Neural progenitor cell (in vitro differentiated cells): ENCODE measurements at places on chromosomes 11 and 22.

GRCh38 chr22:25404556-25404927 is 159.9 kb upstream of the GRK3 start:
- peak; percentile 45 for DNase-seq

- no peak for DNase-seq
These were observed 761.1 kb downstream of the BRD1 start for GRCh38 chr22:49066619-49067018.

GRCh38 chr11:106218106-106218505 is 140.6 kb downstream of the AASDHPPT start:
- DNase-seq: peak; percentile 60

DNA sequence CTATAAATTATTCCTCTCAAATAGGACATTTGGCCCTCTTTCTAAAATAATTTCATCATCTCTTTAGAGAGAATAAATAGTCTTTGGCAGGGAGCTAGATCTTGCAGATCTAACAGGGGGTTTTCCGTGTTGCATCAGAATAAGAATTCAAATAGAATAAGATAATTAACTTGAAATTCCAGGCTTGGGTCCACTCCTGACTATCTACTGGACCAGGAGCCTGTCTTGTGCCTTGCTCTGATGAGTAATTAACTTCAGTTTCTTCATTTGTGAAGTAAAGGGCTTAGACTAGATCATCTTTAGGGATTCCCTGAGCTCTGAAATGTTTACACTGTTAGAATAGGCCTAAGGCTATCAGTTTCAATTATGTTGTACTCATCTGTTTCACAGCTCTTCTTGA is 23.5 kb upstream of the TMEM123 start:
- DNase-seq: no peak

GRCh38 chr11:120021978-120022377 is 115.9 kb downstream of the TRIM29 start:
- no peak for DNase-seq

GRCh38 chr11:613369-613968 is 2.3 kb downstream of the IRF7 start:
- DNase-seq: peak; percentile 92

DNA sequence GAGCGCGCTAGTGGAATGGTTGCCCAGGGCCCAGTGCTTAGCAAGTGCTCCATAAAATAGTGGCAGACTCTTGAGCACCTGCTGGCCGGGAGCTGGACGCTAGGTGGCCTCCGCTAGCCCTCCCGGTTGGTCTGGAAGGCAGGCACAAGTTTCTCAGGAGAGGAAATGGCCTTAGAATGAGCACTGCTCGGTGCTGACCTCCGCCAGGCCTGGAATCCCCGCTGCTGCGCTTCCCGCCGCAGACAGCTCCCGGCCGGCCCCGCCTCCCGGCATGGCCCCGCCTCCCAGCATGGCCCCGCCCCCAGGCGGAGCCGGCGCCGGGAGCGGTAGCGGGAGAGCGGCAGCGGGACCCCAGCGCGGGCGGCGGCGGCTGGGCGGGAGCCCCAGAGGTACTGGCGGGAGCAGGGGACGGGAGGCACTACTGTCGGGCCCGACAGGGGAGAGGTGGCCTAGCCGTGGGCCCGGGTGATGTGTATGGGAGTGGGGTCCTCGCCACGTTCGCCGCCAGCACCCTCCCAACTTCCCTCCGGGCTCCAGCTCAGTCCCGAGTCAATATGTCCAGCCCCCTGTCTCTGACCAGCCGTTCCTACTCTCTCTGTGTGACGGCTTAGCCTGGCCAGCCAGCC is at the start of gene SIPA1:
Gene SIPA1, plus strand, starts transcription at position 308 of the 626 bp plus-strand sequence. CDS start 2,821 bp downstream, outside the sequence.
- peak; percentile 95 for DNase-seq

DNA sequence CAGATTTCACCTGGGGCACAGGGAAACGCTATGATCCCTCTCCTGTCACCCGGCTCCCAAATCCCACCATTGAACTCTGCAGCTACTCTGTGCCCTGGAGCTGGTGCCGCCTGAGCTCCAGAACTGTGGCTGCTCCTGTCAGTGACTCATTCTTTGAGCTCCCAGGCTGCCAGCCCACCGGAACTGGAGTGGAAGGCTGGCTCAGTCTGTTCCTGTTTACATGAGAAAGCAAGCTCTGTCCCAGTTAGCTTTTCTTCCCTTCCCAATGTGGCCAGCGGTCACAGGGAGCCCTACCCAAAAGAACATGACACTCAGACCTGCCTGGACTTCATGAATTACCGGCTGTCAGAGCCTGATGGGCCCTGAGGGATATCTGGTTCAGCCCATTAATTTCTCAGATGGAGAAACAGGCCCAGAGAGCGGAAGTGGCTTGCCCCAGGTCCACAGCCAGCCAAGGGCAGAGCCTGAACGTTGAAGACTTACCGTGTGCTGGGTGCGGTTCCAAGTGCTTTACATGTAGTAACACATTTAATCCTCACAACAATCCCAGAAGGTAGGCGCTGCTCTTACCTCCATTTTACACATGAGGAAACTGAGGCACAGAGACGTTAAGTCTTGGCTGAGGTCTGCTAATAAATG is 23.8 kb upstream of the IGSF22 start:
- no peak for DNase-seq

- no peak for DNase-seq
These were observed 43.6 kb downstream of the BRD1 start for GRCh38 chr22:49783926-49784629.

GRCh38 chr11:19466314-19466713 is 225.6 kb upstream of the E2F8 start:
- no peak for DNase-seq

DNA sequence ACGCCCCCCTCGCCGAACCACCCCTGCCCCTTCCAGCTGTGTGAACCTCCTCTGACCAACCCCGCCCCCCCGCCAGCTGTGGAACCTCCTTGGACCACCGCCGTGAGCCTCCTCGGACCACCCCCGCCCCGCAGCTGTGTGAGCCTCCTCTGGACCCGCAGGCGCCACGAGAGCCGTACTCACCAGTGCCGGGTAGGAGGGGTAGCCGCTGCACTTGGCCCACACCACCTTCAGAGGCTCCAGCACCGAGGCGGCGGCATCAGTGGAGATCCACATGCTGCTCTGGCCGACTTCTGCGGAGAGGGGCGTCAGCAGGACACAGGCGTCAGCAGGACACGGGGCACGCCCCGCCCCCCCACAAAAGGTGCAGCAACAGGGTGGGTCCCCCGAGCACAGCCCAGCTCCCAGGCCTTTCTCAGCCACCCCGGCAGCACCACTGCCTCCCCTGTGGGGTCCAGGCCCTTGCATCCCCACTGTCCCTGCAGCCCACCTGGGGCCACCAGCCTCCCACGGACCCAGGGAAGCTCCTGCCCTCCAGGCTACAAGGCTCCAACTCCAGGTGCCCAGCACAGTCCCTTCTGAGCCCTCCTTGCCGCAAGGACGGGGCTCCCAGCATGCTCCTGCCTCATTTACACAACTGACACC is 51.7 kb downstream of the BRD1 start:
- no peak for DNase-seq

GRCh38 chr22:38205261-38206128 is 3.7 kb downstream of the MAFF start:
- DNase-seq: no peak

- no peak for DNase-seq
These were observed 30.5 kb upstream of the PPP2R1B start for GRCh38 chr11:111796696-111797095.

GRCh38 chr11:34439610-34440198 is 970 bp downstream of the CAT start:
- no peak for DNase-seq

- no peak for DNase-seq
These were observed 110.2 kb downstream of the SWAP70 start for GRCh38 chr11:9774109-9774508.

DNA sequence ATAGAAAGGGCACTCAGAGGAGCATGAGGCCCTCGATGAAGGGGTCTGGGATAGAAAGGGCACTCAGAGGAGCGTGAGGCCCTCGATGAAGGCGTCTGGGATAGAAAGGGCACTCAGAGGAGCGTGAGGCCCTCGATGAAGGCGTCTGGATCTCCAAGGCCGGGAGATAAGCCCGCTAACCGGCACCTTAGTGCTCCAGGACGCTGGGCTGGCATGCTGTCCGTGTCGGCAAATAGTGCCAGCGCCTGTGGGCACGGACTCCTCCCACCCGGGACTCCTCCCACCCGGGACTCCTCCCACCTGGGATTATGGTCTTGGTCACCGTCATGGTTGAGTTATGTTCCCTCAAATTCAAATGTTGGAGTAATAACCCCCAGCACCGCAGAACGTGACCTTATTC is 725.3 kb downstream of the BRD1 start:
- DNase-seq: no peak

GRCh38 chr11:108904480-108904879 is 239.6 kb downstream of the DDX10 start:
- DNase-seq: no peak

- DNase-seq: peak; percentile 15
These were observed 2.2 kb upstream of the TRIM3 start for GRCh38 chr11:6475936-6476335.

- no peak for DNase-seq
These were observed 102.4 kb upstream of the CADM1 start for GRCh38 chr11:115606498-115607220.

- DNase-seq: no peak
These were observed 21.6 kb upstream of the SLC36A4 start for GRCh38 chr11:93219440-93219839.

DNA sequence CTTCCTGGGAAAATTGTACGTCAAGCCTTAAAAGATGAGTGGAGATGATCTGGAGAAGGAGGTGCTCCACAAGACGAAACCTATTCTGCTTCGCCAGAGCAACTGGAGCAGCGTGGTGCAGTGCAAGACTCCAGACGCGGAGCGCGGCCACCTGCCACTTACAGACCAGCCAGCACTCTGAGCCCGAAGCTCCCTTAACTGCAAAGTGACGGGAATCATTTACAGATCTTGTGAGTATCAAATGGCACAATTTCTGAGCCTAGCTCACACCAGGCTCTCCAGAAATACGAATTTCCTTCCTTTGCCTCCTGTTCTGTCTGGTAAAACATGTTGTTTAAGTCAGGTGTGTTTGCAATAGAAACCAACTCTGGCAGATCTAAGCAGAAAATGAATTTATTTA is 369.3 kb downstream of the CADM1 start:
- no peak for DNase-seq

GRCh38 chr11:75223954-75224643 is 16.5 kb upstream of the TPBGL start:
- no peak for DNase-seq

- no peak for DNase-seq
These were observed 73.7 kb downstream of the PDE2A start for GRCh38 chr11:72600557-72600956.

DNA sequence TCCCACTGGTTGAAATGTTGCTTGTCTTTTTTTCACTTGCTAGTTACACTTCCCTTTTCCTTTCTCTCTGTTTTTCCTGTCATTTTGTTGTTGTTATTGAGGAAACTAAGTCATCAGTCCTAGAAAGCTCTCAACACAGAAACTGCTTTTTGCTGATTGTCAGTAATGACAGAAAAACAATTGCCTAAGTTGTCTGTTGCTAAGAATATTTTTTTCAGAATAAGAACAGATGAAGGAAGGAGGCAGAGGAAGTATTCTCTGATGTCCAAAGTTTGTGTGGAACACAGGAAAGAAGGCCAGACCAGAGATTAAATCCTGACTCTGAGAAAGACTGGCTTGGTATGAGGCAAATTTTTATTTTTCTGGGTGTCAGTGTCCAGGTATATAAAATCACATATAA is 163.3 kb downstream of the CASP12 start:
- no peak for DNase-seq

GRCh38 chr22:35349368-35349703 is 31.6 kb upstream of the HMOX1 start:
- no peak for DNase-seq

GRCh38 chr11:45593992-45594391 is 71.4 kb downstream of the CHST1 start:
- no peak for DNase-seq

DNA sequence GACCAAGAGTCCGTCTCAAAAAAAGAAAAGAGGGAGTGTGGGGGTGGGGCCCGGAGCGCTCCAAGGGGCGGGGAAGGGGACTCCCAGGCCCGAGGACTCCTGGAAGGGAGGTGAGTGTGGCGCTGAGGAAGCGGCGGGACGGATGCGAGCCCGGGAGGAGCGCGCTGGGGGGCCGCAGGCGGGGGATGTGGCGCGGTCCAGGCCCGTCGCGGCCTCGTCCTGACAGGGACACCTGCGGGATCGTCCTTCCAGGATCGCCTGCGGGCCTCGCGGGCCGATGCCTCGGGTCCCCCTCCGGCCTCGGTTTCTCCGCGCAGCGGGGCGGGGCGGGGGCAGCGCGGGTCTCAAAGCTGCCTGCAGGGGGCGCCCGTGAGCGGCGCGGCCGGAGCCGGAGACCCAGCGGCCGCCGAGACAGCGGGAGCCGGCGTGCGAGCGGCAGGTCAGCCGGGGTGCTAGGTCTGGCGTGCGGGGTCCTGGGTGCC is 3.8 kb upstream of the ADORA2A start:
- DNase-seq: peak; percentile 81

GRCh38 chr11:35874751-35875450 is 69.0 kb upstream of the LDLRAD3 start:
- DNase-seq: no peak

GRCh38 chr11:3041699-3042441 is 15.4 kb downstream of the CARS1 start:
- DNase-seq: no peak

DNA sequence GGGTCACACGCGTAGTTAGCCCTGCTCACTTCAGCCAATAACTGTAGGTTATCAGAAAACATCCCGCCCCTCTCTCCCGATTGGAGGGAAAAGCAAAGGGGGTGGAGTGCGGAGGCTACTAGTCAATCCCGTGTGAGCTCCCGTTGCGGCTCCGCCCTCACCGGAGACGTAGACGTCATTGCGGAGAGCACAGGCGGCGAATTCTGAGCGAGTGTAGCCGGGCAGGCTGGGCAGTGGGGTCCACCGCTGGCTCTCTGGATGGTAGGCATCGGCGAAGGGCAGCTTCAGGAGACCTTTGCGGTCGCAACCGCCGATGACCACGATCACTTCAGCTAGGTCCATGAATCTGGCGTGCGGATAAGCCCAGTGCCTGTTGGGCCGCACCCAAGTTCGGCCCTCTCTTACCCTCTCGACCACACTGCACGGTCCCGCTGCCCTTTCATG is 4.7 kb downstream of the KLHL35 start:
- DNase-seq: peak; percentile 76

DNA sequence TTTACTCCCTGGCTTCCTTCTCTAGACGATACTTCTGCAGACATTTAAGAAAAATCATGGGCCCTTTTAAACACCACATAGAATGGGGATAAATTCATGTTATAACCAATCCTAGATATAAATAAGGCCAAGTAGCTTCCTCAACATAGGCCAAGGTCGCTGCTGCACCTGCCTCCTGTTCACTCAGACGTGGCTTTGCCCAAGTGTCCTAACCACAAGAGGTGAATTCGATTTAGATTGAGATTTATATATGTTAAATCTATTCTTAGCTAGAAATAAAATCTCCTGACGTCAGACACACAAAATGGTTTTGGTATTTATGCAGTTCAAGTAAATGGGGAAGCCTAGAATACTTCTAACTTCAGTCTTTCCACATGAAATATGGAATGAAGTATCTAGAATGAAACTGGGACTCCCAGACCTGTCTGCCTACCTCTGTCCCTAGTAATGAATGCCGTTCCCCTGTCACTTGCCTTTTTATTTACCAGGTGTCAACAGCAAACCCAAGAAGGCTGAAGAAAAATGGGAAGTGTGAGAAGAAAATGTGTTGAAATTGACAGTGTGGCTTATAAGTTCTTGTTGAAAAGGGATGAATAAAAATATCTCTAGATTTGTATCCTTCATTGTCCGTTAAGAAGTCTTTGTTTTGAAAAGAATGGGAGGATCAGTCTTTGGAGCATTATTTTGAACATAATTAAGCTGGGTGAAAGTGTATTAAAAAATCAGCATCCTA is 131.8 kb downstream of the HIPK3 start:
- no peak for DNase-seq

GRCh38 chr22:23908587-23909205 is 14.5 kb downstream of the MIF start:
- DNase-seq: no peak

GRCh38 chr11:70671083-70671482 is 272.8 kb downstream of the CTTN start:
- DNase-seq: no peak
